ENCODE measurements at places on chromosomes 6 and 20.

GRCh38 chr6:19070520-19070919 lies 683.4 kb downstream of the RNF144B start:
- no peak for DNase-seq

- no peak for DNase-seq
Measured at GRCh38 chr6:14734416-14735340, 511.2 kb upstream of the JARID2 start.

GRCh38 chr6:40389254-40389653 lies 197.9 kb downstream of the LRFN2 start:
- DNase-seq: no peak

- DNase-seq: no peak
Measured at GRCh38 chr6:83442752-83443151, 11.9 kb upstream of the ME1 start.

GRCh38 chr20:58892932-58893224 lies 40.4 kb downstream of the GNAS start:
- DNase-seq: no peak

DNA sequence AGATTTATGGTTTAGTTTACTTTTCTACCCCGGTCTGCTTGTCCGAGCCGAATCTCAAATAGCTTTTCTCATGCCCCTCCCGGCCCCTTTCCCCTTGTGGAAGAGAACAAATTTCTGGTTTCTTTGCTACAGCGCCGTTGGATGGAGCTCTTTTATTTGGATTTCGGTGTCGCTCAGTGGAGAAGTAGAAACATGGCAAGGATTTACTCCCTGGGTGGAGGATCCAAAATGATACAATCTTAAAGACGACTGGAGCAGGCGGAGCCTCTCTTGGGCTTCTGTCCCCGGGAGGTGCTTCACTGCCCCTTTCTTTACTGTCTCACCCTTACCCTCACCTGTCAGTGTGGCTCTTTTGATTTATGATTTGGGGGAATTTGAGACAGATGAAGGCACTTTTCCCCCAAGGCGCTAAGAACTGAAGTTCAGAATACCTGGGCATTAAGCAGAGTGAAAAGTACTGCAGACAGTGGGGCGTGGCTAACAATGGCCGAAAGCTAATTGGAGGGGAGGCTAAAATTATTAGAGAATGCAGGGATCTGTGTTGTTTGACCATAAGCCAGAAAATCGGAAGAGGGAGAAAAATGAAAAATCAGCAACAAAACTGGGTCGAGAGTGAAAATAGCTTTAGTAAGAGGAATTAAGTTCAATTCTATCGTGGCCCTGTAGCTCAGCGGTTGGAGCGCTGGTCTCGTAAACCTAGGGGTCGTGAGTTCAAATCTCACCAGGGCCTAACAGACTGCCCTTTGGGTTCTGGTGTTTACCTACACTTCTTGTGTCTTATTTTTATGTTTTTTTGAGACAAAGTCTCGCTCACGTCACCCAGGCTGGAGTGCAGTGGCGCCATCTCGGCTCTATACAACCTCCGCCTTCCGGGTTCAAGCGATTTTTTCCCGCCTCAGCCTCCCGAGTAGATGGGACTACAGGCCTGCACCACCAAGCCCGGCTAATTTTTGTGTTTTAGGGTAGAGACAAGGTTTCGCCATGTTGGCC lies 145.1 kb upstream of the ZNF184 start:
- no peak for DNase-seq

DNA sequence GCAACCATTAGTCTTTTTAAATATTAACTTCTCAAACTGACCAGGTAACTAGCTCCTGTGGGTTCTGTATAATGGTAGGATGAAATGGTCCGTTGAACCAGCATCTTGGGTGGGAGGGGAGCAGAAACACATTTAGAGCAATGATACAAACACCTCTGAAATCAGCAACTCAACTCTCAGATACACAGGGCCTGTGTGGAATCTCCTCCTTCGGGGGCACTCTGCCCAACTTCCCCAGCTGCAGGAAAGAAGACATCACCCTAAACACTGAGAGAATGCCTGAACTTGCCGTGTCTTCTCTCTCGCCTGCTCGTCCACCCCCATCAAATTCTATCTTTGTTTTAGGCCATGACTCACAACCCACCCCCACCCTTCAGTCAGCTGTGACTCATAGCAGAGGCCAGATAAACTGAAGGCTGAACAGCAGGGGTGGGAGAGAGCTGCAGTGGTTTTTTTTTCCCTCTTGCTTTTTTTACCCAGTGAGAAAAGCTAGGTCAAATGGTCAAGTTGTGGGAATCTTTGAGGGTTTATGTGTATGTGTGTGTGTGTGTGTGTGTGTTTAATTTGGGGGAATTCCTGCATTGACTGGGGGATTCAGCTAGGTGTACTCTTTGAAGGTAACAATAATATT lies 593.4 kb upstream of the JAG1 start:
- DNase-seq: peak; percentile 75

- DNase-seq: no peak
Measured at GRCh38 chr20:31693402-31693801, 29.3 kb downstream of the BCL2L1 start.

- DNase-seq: no peak
Measured at GRCh38 chr20:39607141-39607540, 645.0 kb downstream of the DHX35 start.

DNA sequence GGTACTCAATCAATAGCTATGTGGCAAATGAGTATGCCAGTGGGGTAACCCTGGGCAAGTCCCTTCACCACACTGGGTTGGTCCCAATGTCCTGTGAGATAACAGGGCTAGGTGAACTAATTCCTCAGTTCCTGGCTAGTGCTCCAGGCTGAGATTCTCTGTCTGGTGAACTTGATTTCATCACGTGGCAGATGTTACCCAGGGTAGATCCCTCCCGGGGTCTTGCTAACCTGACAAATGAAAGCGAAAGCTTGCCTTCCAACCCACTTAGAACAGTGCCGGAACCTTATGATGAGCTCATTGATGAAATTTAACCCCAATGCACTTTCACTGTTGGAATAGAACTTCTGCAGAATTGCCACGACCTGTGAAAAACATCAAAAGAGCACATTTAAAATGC lies 6.6 kb upstream of the ANKRD60 start:
- no peak for DNase-seq

GRCh38 chr6:4009486-4009885 lies 69.5 kb downstream of the FAM217A start:
- DNase-seq: no peak

- DNase-seq: no peak
Measured at GRCh38 chr6:37074053-37074827, 68.8 kb downstream of the FGD2 start.

DNA sequence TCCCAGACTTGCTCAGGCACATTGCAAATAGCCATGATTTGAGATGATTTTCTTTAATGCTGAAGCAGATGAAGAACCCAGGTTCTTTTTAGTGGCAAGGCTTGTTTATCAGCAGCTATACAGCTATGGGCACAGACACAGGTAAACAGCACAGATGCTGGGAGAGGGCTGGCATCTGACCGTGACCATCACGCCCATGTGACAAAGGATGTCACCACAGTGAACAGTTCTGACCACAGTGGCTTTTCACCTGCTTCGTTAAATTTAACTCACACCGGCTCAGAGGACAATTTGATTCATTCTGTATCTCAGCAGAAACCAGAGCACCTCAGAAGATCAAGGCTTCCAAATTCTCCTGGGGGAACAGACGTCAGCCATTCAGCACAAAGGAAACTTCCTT lies 142.6 kb downstream of the CDH26 start:
- DNase-seq: no peak

GRCh38 chr6:130425537-130425936 lies 59.7 kb downstream of the TMEM200A start:
- no peak for DNase-seq

- DNase-seq: no peak
Measured at GRCh38 chr20:63545814-63546213, 1.7 kb downstream of the SRMS start.
